ENCODE measurements at places on chromosomes 6 and 20. TPM values are rescaled to one million over a fixed set of nuclear protein-coding genes. Genes with fewer than 3 reads are reported as not detected.

Gene BPIFB2
- polyA plus RNA-seq, result not detected

Gene METTL24
- polyA plus RNA-seq, result not detected

Gene ADGB
- polyA plus RNA-seq, result not detected

Gene LY6G5C
- polyA plus RNA-seq, result 3.8 TPM

Gene HCK
- polyA plus RNA-seq, result 34.0 TPM

Gene PDE10A
- 2.0 TPM for polyA plus RNA-seq

Gene PRRT1
- polyA plus RNA-seq, result not detected

Gene CLPSL1
- polyA plus RNA-seq, result not detected

Gene EYA4
- 0.22 TPM for polyA plus RNA-seq

Gene NKX2-4
- not detected for polyA plus RNA-seq

Gene EDN3
- polyA plus RNA-seq, result 11.8 TPM

Gene RBBP8NL
- 8.0 TPM for polyA plus RNA-seq

Gene PRR18
- 0.43 TPM for polyA plus RNA-seq

Gene ENPP1
- polyA plus RNA-seq, result 0.57 TPM

Gene SLC26A8
- 0.15 TPM for polyA plus RNA-seq

Gene SUPT3H
- polyA plus RNA-seq, result 2.0 TPM

Gene MARCKS
- polyA plus RNA-seq, result 18.1 TPM

Gene BMP6
- 1.4 TPM for polyA plus RNA-seq

Gene APOBEC2
- 0.64 TPM for polyA plus RNA-seq

Gene ZNF334
- 0.54 TPM for polyA plus RNA-seq

Gene PARD6B
- 14.3 TPM for polyA plus RNA-seq

Gene PHACTR1
- 3.8 TPM for polyA plus RNA-seq

Gene MATN4
- polyA plus RNA-seq, result not detected

Gene WFDC5
- not detected for polyA plus RNA-seq

Gene GLP1R
- not detected for polyA plus RNA-seq

Gene GPR63
- polyA plus RNA-seq, result 0.27 TPM

Gene SLC44A4
- 82.3 TPM for polyA plus RNA-seq

Gene FNDC11
- not detected for polyA plus RNA-seq

Gene CCN2
- polyA plus RNA-seq, result 1.3 TPM

Gene RIPPLY2
- not detected for polyA plus RNA-seq

Gene LINC00237
- polyA plus RNA-seq, result not detected

Gene TP53TG5
- 0.84 TPM for polyA plus RNA-seq

Gene BMP5
- polyA plus RNA-seq, result not detected

Gene ATP6V1G2
- 1.8 TPM for polyA plus RNA-seq

Gene HDGFL1
- not detected for polyA plus RNA-seq

Gene KHDC3L
- polyA plus RNA-seq, result not detected

Gene FHL5
- polyA plus RNA-seq, result 1.4 TPM

Gene HLA-DQB1
- 23.5 TPM for polyA plus RNA-seq

Gene TRAM2
- polyA plus RNA-seq, result 66.0 TPM

Gene TBC1D22B
- 6.4 TPM for polyA plus RNA-seq

Gene SPATS1
- polyA plus RNA-seq, result not detected

Gene SEMG1
- polyA plus RNA-seq, result not detected

Gene HUS1B
- polyA plus RNA-seq, result not detected

Gene HLA-DRB5
- 8.8 TPM for polyA plus RNA-seq

Gene BPI
- polyA plus RNA-seq, result not detected

Gene ZSCAN9
- polyA plus RNA-seq, result 6.5 TPM

Gene SOX12
- 9.7 TPM for polyA plus RNA-seq

Gene VAPB
- polyA plus RNA-seq, result 38.5 TPM

Gene ACSS1
- polyA plus RNA-seq, result 65.8 TPM

Gene CRISP2
- not detected for polyA plus RNA-seq

Gene NR2E1
- polyA plus RNA-seq, result not detected

Gene ULBP3
- 1.4 TPM for polyA plus RNA-seq

Gene TAPBP
- 85.2 TPM for polyA plus RNA-seq

Gene AGPAT4
- polyA plus RNA-seq, result not detected

Gene MRAP2
- polyA plus RNA-seq, result 6.9 TPM

Gene HCRTR2
- not detected for polyA plus RNA-seq

Gene CAGE1
- polyA plus RNA-seq, result not detected

Gene RSPO4
- polyA plus RNA-seq, result 0.31 TPM

Gene PEDS1
- 18.0 TPM for polyA plus RNA-seq
